ENCODE measurements at places on chromosomes 2 and 18. TPM values are rescaled to one million over a fixed set of nuclear protein-coding genes. Genes with fewer than 3 reads are reported as not detected.

CD8B2 gene
- polyA plus RNA-seq, result 0.89 TPM

TUBB6 gene
- 67.2 TPM for polyA plus RNA-seq

NOSTRIN gene
- 11.4 TPM for polyA plus RNA-seq

DLGAP1 gene
- 30.7 TPM for polyA plus RNA-seq

TNS1 gene
- 64.5 TPM for polyA plus RNA-seq

CIB4 gene
- polyA plus RNA-seq, result not detected

FSHR gene
- polyA plus RNA-seq, result not detected

ASXL3 gene
- 17.4 TPM for polyA plus RNA-seq

FNDC4 gene
- 137 TPM for polyA plus RNA-seq

RNF181 gene
- polyA plus RNA-seq, result 105 TPM

USP37 gene
- polyA plus RNA-seq, result 8.7 TPM

ANKRD30BL gene
- 4.6 TPM for polyA plus RNA-seq

RIOK3 gene
- 71.7 TPM for polyA plus RNA-seq

RGPD5 gene
- 17.1 TPM for polyA plus RNA-seq

SATB2 gene
- 7.5 TPM for polyA plus RNA-seq

ELOA2 gene
- 0.06 TPM for polyA plus RNA-seq

ICA1L gene
- 35.9 TPM for polyA plus RNA-seq

TRIM54 gene
- 1.6 TPM for polyA plus RNA-seq

NDC80 gene
- polyA plus RNA-seq, result 13.1 TPM

HRH4 gene
- polyA plus RNA-seq, result 0.29 TPM

TBR1 gene
- polyA plus RNA-seq, result not detected

HOXD13 gene
- not detected for polyA plus RNA-seq

MTCL1 gene
- polyA plus RNA-seq, result 24.4 TPM

HOXD3 gene
- 23.0 TPM for polyA plus RNA-seq

PAX8 gene
- 42.7 TPM for polyA plus RNA-seq

SLC23A3 gene
- 2.4 TPM for polyA plus RNA-seq

SOWAHC gene
- polyA plus RNA-seq, result 16.8 TPM

IL1R1 gene
- polyA plus RNA-seq, result 3.8 TPM

SCTR gene
- polyA plus RNA-seq, result 1.6 TPM

MYO5B gene
- 3.1 TPM for polyA plus RNA-seq

GATA6 gene
- polyA plus RNA-seq, result 0.42 TPM

SGPP2 gene
- 4.4 TPM for polyA plus RNA-seq

GLI2 gene
- polyA plus RNA-seq, result 9.5 TPM

KLHL41 gene
- 2.5 TPM for polyA plus RNA-seq

ESPNL gene
- polyA plus RNA-seq, result 0.43 TPM

LAMA1 gene
- 55.2 TPM for polyA plus RNA-seq

TCF7L1 gene
- 33.3 TPM for polyA plus RNA-seq

PROC gene
- polyA plus RNA-seq, result 7.0 TPM

SULT1C3 gene
- not detected for polyA plus RNA-seq

GCG gene
- not detected for polyA plus RNA-seq

SH2D6 gene
- 1.0 TPM for polyA plus RNA-seq

AMER3 gene
- 11.4 TPM for polyA plus RNA-seq

CARF gene
- 12.6 TPM for polyA plus RNA-seq

MAP2 gene
- 397 TPM for polyA plus RNA-seq

PKDCC gene
- polyA plus RNA-seq, result 97.5 TPM

ARHGAP28 gene
- 9.3 TPM for polyA plus RNA-seq

ZNF396 gene
- 4.3 TPM for polyA plus RNA-seq

SYT4 gene
- polyA plus RNA-seq, result 125 TPM

DIS3L2 gene
- polyA plus RNA-seq, result 37.2 TPM

RGPD4 gene
- 0.14 TPM for polyA plus RNA-seq

TBC1D8 gene
- 17.7 TPM for polyA plus RNA-seq

LIMS4 gene
- 0.93 TPM for polyA plus RNA-seq

AGXT gene
- polyA plus RNA-seq, result not detected

CHRNG gene
- polyA plus RNA-seq, result 0.35 TPM

STPG4 gene
- 0.74 TPM for polyA plus RNA-seq

UNC80 gene
- polyA plus RNA-seq, result 12.3 TPM

DNAJC5G gene
- 0.48 TPM for polyA plus RNA-seq

AFF3 gene
- 41.1 TPM for polyA plus RNA-seq

ALPG gene
- polyA plus RNA-seq, result 0.09 TPM

ABCG8 gene
- polyA plus RNA-seq, result 1.7 TPM

Data from spinal cord (tissue), 10 donors.